ENCODE measurements at places on chromosomes 2 and 18.
A peak's percentile ranks its signal among the peaks of the same experiment; 100 is the strongest.

DNA sequence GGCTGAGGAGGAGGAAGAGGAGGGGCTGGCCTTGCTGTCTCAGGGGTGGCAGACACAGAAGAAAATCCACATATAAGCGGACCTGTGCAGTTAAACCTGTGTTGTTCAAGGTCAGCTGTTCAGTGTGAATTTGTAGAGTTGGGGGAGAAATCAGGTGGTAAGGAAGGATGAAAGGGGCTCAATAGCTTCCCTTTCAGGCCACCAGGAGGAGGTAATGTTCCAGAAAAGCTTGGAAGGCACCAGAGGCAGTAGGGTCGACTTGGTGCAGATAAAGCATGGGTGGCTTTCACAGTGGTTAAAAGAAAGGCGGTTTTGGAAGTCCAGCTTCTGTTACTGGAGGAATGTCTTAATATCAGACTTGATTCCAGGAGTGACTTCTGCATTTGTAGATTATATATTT, 167.4 kb downstream of the THSD7B start:
- peak; percentile 24 for DNase-seq

- no peak for DNase-seq
These were observed 69.8 kb upstream of the KCTD1 start for GRCh38 chr18:26618135-26618534.

- DNase-seq, result peak; percentile 82
These were observed 2.8 kb downstream of the PREPL start for GRCh38 chr2:44358503-44358902.

GRCh38 chr2:136112317-136113208, 5.4 kb downstream of the CXCR4 start:
- no peak for DNase-seq

DNA sequence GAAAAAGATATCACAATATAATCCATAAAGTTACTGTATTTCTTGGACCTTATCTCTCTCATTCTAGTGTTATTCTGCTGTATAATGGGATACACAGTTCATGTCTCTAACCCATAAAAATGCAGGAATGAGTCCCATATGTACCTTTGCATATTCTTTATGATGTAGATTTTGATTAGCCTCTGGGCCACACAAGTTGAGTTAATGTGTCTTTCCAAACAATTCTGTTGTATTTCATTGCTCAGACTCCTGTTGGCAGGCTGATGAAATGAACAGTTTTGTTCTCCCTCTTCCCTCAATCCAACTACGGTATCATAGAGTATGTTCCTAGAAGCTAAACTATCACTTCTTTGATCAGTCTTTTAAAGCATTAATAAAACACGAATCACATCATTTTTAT, 113.2 kb upstream of the SATB2 start:
- DNase-seq, result no peak

- DNase-seq, result no peak
These were observed 94.2 kb downstream of the EPHA4 start for GRCh38 chr2:221477714-221478484.

GRCh38 chr2:181725476-181725875, 45.2 kb upstream of the NEUROD1 start:
- DNase-seq, result no peak

DNA sequence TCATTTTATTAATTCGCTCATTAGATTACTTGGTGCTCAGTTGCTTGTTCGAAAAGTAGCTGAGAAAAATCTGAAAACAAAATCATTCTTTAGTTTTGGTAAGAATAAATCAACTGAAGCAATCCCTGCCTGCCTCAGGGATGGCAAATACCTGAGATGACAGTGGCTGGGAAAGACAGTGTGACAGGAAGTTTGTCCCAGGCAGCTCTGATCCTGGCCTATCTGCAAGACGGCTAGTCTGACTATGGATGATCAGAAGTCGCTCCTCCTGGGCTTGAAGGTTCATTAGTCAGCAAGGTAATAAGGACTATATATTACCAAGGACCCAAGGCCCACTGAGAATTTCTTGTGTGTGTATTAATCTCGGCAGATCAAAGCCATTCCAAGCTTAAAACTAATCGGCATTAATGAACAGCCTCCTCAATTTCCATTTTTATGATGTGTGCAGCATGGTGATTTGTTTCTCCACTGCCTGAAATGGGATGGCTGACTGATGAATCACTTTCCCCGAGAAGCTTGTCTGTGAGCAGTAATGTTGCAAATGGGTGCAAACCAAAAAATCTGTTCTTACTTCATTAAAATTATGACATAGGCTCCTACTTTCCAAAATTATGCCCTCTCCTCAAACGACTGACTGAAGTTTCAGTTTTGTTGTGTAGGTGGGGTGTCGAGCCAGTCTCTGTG, 199.9 kb downstream of the ACTR3 start:
- no peak for DNase-seq

DNA sequence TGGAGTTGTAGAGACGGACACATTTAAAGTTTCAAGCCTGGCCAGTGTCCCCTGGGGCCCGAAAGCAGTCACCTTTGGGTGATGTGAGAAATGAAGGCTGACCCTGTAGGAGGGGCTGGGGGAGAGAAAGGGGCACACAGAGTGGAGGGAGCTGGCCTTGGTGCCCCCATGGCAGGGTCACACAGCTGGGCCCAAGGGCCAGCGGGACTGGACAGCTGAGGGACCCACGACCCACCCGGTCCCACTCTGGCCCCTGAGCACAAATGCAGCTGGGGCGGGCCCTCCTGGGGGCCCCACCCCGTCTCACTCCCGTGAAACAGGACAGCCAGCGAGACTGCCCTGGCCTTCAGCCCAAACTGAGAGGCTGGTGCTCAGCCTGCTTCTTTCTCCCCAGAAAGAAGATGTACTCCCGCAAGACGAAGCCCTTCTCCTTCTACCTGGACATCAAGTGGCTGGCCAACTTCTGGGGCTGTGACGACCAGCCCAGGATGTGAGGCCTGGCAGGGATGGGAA, 6.1 kb downstream of the AGXT start:
- DNase-seq, result no peak

DNA sequence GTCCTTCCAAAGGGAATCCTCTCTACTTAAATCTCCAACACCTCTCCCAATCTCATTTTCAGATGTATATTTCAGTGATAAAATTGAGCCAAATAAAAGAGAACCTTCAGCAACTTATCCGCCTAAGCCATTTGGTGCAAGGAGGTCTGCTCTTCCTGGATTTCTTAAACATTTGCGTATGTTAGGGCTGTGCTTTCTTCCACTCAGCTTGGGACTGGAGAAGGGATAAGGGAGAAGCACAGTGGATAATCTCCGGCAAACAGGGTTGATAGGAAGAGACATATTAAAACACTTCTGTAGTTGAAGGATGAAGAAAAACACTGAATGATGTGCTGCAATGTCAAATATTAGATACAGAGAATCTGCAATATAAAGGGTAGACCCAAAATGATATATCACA, 796.2 kb downstream of the KCNJ3 start:
- DNase-seq, result no peak

DNA sequence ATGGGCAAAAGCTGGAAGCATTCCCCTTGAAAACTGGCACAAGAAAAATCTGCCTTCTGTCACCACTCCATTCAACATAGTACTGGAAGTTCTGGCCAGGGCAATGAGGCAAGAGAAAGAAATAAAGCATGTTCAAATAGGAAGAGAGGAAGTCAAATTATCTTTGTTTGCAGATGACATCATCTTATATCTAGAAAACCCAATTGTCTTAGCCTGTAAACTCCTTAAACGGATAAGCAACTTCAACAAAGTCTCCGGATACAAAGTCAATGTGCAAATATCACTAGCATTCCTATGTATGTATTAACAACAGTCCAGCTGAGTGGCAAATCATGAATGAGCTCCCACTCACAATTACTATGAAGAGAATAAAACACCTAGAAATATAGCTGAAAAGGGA, 1579.3 kb downstream of the SUCLG1 start:
- no peak for DNase-seq

DNA sequence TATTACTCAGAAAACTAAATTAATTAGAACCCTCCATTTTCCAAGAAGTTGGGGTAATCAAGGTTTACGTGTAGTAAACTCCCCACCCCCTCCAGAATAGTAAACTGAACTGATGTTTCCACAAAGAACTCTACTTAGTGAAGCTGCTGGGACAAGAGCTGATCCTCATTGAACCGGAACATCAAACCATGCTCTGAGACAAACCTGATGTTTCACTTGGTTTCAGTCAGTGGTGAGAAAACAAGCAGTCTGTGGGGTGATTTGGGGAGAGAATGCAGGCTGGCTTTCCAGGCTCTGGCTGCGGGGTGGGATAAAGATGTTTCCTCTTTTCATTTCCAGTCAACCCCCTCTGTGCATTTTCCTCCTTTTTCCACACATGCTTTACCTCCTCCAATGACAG, 38.2 kb downstream of the CELF4 start:
- DNase-seq, result no peak

- DNase-seq, result peak; percentile 83
These were observed 818 bp upstream of the SLC20A1 start for GRCh38 chr2:112644933-112645309.

DNA sequence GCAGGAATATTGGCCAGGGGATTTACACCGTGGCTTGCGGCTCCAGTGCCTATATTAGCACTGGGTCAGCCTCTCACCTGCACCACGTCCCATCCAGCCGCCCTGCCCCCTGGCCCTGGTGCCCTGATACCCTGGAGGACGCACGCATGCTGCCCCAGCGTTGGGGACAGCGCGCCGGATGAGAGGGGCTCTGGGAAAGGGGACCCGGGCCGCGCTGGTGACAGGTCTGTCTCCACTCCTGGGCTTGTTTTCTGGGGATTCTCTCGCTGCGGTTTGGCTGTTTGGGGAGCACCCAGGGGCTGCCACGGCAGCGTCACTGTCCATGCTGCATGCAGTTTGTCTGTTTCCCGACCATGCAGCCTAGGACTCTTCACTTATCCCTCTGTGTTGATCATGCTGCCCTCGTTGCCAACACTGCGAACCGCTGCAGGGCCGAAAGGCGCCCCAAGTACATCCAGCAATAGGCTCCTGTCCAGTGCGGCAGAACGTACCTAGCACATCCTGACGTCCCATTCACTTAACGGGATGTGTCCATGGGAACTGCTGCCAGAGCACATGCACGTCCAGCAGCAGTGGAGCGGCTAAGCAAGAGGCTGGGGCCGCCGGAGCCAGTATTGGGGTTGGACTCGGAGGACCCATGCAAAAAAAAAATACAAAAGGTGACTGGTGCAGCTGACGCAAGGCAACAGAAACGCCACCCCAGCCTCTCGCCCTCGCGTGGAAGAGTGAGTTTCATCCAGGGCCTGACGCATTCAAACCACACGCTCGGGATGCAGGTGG, 115.5 kb upstream of the PXDN start:
- no peak for DNase-seq

DNA sequence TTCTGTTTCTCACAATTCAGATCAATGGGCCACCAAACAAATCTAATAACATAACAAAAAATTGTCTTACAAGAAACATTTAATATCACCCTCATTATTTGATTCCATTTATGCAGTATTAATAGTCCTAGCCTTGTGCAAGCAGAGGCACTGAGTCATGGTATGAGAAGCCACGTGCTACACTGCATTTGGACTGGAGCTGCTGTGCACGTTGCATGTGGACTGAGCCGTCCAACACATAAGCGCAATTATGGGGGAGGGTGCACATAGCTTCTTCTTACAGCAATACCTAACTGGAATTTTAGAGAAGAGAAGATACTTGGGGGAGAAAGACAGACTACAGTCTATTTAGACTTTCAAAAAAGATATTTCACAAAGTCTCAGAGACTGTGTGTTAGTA, 329.6 kb upstream of the ID2 start:
- no peak for DNase-seq

DNA sequence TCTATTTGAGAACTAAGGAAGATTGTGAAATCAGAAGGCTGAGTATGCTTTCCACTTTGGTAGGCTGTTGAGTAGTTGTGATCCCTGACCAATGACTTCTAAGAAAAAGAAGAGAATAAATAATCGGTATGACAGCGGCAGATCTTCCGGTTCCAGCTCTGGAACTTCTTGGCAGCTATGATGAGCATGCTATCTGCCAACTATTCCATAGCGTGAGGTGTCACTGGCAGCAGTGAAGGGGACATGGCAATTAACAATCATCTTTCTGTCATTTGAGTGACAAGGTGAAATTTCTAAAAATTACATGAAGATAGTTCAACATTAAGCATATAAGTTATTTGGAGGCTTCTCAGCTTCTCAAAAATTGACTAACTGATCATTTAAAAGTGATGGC, 140.1 kb upstream of the NETO1 start:
- no peak for DNase-seq

DNA sequence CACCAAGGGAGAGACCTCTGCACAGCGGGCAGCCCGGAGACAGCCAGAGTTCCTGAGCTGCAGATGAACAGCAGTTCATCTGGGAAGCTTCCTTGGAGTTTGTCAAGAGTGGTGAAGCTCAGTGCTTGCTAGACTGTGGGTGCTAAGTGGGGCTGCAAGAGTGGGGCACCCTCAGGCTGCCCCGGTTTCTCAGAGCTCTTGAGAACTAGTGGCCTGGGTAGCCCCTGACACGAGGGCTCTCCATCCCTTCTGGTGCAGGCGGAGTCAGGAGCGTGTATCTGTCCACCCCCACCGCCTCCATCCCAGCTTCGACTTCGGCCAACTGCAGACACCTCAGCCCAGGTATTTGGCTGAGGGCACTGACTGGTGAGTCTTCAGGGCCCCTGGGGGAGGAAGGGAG, 222.0 kb downstream of the LOXHD1 start:
- DNase-seq, result no peak

DNA sequence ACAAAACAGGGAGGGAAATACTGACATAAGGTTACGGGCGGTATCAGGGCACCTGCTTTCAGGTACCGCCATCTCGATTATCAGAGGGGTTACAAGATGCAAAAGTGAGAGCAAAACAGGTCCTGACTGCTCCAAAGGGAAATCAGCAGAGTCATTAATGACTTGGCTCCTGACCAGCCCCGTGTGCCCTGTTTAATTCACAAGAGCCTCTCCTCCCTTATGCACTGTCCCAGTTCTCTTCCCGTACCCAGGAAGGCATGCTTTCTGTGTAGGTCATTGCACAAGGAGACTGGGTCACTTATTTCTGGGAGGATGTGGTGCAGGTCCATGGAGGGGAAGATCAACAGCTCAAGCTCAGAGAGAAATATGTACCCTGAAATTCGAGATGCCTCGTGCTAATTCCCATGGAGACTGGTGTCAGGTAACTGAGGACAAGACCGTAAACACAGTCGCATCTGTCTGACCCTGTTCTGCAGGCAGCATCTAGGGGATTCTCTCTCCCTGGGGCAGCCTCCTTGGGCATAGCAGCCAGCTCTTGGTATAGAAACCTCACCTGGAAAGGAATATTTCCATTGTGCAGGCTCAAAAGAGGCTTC, 79.9 kb downstream of the HNRNPLL start:
- no peak for DNase-seq

DNA sequence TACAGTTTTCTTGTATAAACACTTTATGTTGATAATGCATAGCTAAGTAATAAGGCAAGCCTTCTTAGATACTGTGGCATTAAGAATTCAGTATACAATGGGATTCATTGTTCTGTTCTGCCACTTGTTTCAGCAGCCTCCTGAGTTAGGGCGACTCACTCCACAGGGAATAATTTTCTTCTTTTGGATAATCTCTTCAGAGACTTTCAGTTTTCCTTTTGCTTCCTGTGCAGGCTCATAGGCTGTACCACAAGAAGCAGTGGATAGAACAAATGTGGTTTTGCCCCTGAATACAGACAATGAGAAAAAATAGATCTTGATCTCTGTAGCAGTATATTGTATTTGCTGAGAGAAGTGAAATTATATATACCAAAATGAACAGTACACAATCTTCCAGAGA, 298.0 kb downstream of the ZNF407 start:
- peak; percentile 45 for DNase-seq

- no peak for DNase-seq
These were observed 18.5 kb upstream of the IL36G start for GRCh38 chr2:112959109-112959812.

Measured in RCC 7860 (cell line).